ENCODE measurements at places on chromosomes 5 and 9. TPM values are rescaled to one million over a fixed set of nuclear protein-coding genes. Genes with fewer than 3 reads are reported as not detected.

The C9orf50 gene
- total RNA-seq, result not detected

DNA sequence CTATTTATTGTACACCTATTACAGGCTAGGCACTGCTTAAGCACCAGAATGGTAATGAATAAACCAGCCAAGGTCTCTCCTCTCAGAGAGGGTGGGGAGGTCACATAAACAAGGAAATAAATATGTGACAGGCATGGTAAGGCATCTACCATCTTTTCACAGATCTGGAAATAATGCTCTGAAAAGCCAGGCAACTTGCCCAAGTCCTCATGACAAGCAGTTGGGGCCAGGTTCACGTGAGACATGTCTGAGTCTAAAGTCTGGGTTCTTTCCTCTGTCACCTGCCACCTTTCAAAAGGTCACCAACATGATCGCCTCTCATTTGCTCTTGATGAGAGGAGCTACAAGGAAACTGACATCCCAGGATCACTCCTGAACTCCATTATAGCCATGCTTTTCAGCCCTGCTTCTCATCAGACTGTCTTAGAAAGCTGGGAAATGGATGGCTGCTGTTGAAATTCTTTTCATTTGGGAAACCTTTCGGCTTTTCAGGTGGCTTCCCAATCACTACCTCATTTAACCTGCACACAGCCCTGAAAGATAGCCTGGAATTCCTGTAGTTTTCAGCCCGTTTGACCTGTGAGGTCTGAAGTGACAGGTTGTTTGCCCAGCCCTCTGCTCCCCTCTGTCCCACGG, 123.1 kb downstream of the CRB2 start:
- no peak for DNase-seq
- H3K4me3 ChIP-seq, result no peak overlapping the region
- H3K27me3 ChIP-seq, result no peaks in the 10 kb centered on the region
- H3K27ac ChIP-seq, result no peak overlapping the region

The BTNL3 gene
- total RNA-seq, result not detected

DNA sequence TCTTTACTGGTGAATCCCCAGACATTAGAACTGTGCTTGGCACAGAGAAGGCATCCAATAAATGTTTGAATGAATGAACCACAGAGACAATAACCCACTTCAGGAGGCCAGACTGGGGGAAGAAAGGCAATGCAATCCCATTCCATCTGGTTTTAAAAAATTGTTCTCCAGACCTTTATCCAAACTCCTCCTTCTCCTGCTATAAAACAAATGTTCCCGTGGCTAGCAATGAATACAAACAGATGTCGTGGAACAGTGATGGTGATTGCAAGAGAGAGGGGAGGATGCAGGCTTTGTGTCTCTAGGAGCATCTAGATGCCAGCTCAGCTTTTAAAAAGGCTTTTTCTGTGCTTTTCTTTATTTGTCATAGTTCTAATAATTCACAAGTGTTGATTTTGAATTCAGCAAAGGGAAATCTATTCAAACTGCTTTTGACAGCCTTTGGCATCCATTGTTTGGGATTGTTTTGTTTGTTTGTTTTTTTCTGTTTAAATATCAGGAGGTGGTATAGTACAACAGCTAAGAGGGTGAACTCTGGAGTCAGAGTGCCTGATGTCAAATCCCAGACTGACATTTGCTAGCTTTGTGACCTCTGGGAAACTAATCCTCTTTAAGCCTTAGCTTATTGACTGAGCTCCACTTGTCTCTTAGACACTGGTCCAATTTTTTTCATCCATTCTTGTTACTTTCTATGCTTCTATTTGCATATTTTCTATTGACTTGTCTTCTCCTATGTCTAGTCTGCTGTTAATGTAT, 59.1 kb downstream of the TNFSF15 start:
- no peaks in the 10 kb centered on the region for H3K27me3 ChIP-seq
- DNase-seq, result no peak
- no peaks in the 10 kb centered on the region for H3K4me1 ChIP-seq
- H3K27ac ChIP-seq, result no peak overlapping the region
- H3K36me3 ChIP-seq, result no peaks in the 10 kb centered on the region

GRCh38 chr5:27208051-27208450, 169.7 kb upstream of the CDH9 start:
- no peak overlapping the region for H3K4me3 ChIP-seq
- no peaks in the 10 kb centered on the region for H3K36me3 ChIP-seq
- H3K27me3 ChIP-seq, result no peaks in the 10 kb centered on the region
- H3K4me1 ChIP-seq, result no peaks in the 10 kb centered on the region
- no peak overlapping the region for H3K27ac ChIP-seq
- DNase-seq, result no peak

The CAMK4 gene
- 1.7 TPM for total RNA-seq

The MARCOL gene
- total RNA-seq, result not detected

Measured in ovary (tissue), 10 donors.